ENCODE measurements at places on chromosomes 13 and 19.

GRCh38 chr13:112900226-112900600 is 68.8 kb upstream of the MCF2L start:
- DNase-seq, result no peak

DNA sequence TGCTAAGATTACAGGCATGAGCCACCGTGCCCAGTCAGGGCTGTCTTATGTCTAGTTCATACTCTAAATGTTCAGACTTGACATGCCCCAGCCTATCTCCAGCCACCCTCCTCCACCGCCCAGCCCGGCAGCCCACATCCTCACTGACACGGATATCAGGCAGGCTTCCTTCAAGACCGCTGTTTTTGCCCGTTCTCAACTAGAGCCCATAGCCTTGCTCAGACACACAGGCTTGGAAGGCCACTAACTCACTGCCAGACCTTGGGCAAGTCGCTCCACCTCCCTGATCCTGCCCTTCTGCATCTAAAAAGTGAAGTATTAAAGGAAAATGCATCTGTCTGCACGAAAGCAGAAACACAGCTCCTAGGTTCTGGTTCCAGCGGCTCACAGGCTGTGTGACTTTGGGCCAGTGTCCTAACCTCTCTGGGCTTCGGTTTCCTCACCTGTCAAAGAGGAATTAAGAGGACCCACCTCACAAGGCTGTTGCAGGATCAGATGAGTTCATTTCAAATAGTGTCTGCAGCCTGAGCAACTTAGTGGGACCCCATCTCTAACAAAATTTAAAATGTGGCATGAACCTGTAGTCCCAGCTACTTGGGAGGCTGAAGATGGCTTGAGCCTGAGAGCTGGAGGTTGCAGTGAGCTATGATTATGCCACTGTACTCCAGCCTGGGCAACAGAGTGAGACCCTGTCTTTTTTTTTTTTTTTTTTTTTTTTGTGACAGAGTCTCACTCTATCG is 14.5 kb upstream of the CERS4 start:
- DNase-seq, result peak; percentile 66

GRCh38 chr19:45483033-45483432 is 13.8 kb downstream of the RTN2 start:
- DNase-seq, result no peak

DNA sequence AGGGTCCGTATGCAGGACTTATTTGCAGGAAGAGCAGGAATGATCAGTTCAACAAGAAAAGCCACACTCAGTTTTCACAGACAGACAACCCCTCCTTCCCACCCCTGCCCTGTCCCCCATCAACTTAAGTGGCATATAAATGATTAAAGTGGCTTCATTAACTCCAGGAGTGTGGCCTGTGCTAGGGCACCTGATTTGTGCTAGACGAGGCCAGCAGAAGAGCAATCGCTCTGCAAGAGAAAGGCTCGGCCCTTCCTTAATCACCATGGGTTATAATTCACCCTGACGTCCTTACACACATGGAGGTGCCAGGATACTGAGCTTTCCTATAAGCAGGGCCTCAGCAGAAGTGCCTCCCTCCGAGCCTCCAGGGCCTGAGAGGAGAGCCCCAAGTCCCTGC is 14.6 kb downstream of the C19orf12 start:
- DNase-seq, result no peak

GRCh38 chr13:35993686-35994085 is 137.5 kb downstream of the DCLK1 start:
- no peak for DNase-seq

GRCh38 chr19:50500753-50501151 is 10.2 kb downstream of the JOSD2 start:
- DNase-seq, result no peak

- DNase-seq, result no peak
These were observed 254.3 kb upstream of the PRR20A start for GRCh38 chr13:56886398-56886797.

GRCh38 chr19:54253331-54254194 is 3.5 kb downstream of the LILRB5 start:
- DNase-seq, result no peak

DNA sequence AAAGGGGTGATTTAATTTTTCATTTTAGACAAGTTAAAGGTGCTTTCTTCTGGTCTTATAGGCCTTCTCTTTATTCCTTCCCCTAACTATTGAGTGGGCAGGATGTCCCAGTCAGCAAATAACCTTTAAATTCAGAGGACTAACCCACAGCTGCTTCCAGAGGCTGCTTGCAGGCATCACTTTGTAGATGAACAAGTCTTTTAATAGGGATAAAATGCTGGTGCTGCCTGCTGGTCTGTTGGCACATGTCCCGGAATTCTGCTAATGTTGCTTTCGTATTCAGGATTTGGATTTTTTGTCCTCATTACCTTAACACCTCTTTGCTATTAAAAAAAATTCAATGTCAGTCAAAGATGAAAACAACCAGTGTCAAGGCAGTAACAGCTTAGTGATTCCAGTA is 132.7 kb upstream of the KL start:
- DNase-seq, result no peak

GRCh38 chr19:11423164-11423790 is 4.2 kb upstream of the RGL3 start:
- DNase-seq, result no peak

DNA sequence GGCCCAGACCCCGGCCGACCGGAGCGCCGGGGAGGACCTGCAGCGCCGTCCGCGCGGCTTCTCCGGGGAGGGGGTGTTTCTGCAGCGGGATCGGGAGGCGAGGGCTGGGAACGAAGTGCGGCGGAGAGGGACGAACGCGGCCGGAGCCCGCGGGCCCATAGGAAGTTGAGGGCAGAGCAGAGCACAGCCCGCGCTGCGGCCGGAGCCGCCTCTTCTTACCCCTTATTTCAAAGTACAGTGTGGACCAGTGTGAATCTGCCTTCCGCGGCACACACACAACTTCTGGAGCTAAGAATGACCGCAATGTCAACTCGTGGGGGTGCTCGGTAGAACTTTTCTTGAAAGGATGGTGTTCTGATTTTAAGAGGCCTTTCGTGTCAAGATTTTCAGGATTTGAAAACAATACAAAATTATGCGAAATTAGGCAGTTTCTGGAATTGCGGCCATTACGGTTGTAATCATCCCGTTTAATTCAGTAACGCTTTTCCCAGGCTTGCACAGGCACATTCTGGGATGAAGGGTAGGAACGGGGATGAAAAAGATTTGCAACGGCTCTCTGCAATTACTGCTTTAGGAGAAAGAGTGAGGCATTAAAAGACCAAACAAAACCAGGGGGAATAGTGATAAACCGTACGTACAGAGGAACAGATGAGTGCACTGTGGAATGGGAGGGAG is 821 bp downstream of the TDRD3 start:
- DNase-seq, result peak; percentile 45

DNA sequence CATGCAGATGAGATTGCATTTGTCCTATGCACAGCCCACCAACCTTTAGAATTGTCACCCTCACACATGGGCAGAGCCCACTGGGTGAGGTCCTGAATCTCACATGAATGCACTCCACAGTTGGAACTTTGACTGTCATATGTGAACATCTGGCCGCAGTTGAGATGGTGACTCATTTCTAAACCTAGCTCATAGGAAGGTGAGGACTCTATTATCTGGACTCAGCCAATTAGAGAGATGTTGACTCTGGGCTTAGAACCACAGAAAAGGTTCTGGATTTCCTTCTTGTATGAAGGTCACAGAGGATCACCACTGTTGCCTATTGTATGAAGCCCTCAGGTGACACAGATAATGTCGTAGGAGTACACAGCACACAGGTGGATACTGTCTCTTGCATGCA is 25.6 kb upstream of the ZNF681 start:
- no peak for DNase-seq

DNA sequence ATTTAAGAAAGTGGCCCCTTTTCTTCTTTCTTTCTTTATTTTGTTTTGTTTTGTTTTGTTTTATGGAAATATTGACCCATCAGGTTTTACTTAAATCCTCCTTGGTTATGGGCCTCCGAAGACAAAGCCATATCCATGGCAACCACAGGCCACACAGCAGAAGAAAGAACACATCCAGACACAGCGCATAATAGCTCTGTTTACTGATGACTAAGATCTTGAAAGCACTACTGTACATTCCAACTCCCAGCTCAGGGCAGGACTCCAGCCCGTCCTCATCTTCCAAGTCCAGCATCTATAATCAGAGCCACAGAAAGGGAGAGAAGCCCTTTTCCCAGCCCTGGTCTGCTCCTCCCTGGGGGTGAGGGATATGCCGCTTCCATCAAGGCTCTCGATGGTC is 84.3 kb downstream of the NUFIP1 start:
- no peak for DNase-seq

DNA sequence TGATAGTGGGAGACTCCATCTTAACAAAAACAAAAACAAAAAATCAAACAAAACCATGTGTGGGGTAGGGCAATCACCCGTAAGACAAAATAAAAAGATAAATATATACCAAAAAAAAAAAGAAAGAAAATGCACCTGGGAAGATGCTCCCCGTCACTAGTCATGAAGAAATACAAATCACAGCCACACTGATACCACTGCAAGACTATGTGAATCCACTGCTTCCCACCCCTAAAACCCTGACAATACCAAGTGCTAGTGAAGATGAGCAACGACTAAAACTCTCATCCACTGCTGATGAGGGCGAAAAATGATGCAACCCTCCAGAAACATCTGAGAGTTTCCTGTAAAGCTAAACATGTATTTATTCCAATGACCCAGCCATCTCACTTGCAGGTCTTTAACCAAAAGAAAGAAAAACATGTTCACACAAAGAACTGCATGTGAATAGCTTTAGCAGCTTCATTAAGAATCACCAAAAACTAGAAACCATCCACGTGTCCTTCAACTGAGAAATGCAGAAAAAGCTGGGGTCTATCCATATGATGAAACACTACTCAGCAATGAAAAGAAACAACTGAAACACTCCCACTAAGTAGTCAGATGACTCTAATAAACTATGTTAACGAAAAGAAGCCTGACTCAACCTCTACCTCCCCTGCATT is 31.7 kb downstream of the BRD4 start:
- no peak for DNase-seq

GRCh38 chr13:94344126-94344818 is 135.2 kb downstream of the DCT start:
- no peak for DNase-seq

DNA sequence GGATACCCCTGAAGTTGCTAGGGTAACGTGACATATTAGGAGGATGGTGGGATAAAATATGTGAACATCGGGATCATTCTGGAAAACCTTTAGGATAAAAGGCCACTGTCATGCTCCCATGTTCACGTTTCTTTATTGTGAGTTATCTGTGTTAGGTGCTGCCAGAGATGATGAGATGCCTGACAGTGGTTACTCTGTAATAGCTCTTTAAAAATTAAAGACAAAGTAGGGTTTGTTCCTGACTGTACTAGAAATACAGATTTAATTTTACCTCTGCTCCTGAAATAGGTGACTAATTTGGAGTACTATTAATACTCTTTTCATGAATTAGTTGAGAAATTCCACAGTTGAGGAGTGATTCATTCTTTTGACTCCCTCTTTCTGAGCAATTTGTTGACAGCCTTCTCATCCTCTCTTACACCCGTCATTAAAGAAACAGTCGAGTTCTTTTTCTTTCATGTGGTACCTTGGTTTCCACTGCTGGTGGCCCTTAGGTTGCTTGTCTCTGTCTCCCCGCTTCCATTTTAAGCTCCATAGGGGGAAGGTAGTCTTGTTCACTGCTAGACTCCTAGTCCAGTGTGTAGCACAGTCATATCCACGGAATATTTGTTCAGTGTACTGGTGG is 28.4 kb downstream of the SAE1 start:
- peak; percentile 61 for DNase-seq

GRCh38 chr19:35409191-35409590 is 38.3 kb downstream of the GPR42 start:
- DNase-seq, result no peak

DNA sequence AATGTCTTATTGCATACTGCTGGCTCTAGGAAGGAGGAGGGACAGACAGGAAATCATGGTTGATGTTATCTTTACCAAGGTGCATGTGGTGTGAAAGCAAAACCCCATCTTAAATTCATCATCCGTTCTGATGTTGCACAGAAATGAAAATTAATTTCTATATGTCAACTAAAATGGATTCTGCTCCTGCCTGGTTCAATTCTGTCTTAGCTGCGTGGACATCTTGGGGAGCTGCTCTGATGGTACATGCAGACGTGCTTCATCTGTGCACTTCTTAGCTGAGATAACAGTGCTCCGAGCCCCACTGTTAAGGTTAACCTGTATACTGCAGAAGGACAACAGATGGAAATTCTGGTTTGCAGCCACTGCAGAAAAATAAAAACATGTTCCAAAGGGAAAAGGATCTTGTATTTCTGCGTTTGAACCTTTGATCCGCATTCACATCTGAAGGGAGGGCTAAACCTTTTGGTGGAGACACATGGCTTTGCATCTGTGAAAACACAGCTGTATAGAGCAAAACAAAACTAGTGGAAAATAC is 155.6 kb downstream of the TM9SF2 start:
- DNase-seq, result peak; percentile 73

DNA sequence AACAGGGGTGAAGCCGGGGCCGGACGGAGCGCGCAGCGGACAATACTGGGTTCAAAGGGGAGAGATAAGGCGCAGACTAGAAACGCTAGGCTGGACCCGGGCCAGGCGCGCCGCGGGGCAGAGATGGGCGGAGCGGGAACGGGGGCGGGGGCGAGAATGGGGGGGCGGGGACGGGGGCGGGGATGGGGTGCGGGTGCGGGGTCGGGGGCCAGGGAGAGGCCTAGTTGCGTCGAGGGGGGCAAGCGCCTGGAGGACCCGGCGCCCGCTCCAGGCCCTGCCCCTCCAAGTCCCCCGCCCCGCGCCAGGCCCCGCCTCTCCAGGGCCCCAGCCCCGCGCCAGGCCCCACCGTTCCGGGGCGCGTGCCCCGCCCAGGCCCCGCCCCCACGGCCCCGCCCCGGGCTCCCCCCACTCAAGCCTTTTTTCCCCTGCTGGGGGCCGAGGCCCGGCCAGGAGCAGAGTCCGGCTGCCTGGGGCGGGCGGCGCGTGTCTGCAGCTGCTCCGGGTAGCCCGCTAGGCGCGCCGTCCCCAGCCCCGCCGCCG is at the start of gene CERS4:
Gene CERS4 (plus strand): TSS at position 449 of the 540 bp plus-strand sequence. CDS start 41,707 bp downstream, outside the sequence.
- peak; percentile 86 for DNase-seq

DNA sequence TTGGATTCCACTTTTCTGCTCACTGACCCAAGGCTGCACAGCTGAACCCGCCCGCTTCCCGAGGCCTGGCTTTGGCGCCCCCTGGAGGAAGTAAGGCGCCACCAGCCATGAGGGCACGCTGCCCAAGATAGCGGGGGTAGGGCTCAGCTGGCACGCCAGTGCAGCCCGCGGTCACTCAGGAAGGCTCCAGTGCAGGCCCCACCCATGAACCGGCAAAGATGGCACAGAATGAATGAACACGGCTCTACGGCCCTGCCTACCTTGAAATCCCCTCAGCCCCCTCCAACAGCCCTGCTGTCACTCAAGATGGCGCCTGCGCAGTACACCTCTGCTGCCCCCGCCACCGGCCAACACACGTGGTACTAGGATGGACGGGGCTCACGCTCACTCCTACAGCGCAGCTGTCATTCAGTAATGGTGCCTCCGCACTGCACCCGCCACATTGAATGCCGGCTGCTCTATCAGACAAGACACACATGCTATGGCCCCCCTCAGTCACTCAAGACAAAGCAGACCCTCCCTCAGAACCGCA is 3.0 kb downstream of the PEG3 start:
- peak; percentile 0 for DNase-seq

All from CD4-positive, alpha-beta T cell treated with Interleukin-21 for 1 hour (primary cell).